Stimulated activated CD8-positive, alpha-beta memory T cell treated with anti-CD3 and anti-CD28 coated beads, Interleukin-7, amount 100 ng/mL, for 48 hours (primary cell): ENCODE measurements at places on chromosomes 5 and 9.
A peak's percentile ranks its signal among the peaks of the same experiment; 100 is the strongest.

GRCh38 chr9:131393622-131394463 lies at the start of gene PRRC2B:
TSS of gene PRRC2B (plus strand) at chr9:131394086. CDS start at chr9:131430145, 36,059 bp downstream.
- DNase-seq: peak; percentile 62

- no peak for DNase-seq
Observed at GRCh38 chr5:68093455-68094159, 121.9 kb upstream of the PIK3R1 start.

DNA sequence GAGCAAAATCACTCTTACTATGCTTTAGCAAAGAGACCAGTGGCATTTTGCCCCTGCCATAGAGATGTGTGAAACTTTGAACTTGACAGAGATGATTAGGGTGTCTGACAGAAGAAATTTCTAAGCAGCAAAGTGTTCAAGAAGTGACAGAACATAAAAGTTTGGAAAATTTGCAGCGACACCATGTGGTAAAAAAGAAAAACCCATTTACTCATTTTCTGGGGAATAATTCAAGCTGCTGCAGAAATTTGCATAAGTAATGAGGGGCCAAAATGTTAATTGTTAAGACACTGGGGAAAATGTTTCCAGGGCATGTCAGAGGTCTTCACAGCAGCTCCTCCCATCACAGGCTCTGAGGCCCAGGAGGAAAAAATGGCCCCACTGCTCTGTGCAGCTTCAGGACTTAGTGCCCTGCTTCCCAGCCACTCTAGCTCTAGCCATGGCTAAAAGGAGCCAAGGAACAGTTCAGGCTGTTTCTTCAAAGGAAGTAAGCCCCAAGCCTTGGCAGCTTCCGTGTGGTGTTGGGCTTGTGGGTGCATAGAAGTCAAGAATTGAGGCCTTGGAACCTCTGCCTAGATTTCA lies 6.1 kb upstream of the AP3B1 start:
- no peak for DNase-seq

DNA sequence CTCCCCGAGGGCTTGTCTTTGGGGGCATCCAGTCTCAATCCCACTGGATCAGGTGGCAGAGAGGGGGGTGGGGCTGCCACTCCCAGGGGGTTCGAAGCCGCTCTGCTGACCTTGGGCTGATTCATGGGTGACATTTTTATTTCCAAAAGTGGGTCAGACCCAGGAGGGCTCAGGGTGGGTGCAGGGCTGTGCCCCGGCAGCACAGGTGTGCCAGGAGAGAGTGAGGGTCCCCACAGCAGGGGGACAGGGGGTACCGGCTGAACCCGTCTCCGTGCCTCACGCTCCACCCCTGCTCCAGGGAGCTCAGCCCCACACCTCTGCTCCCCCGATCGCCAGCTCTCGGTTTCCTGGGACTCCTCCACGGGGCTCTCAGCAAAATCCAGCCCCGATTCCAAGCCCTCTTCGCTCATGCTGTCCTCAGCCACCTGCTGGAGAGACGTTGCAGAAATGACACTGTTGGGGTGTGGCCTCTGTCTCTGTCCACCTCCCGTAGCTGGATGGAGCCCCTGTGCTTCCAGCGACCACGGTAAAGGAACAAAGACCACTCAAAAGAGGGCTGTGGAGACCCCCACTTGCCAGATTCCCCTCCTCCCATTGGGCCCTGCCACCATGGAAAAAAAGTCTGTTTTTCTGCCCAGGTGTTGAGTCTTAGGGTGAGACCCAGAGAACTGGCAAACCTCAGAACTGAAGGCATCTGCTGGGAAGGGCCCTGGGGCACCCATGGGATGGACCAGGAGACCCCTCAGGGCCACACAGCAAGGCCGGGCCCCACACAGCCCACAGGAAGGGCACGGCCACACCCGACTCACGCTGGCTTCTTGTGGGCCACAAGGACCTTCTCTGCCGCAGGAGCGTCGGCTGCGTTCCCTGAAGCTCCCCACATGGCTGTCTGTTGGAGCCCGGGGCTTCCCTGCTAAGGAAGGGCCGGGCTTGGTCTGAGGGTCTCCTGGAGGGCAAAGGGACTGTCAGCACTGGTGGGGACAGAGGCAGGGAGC lies 10.6 kb upstream of the QSOX2 start:
- no peak for DNase-seq

- DNase-seq: no peak
Observed at GRCh38 chr5:82663225-82663624, 385.1 kb upstream of the RPS23 start.

DNA sequence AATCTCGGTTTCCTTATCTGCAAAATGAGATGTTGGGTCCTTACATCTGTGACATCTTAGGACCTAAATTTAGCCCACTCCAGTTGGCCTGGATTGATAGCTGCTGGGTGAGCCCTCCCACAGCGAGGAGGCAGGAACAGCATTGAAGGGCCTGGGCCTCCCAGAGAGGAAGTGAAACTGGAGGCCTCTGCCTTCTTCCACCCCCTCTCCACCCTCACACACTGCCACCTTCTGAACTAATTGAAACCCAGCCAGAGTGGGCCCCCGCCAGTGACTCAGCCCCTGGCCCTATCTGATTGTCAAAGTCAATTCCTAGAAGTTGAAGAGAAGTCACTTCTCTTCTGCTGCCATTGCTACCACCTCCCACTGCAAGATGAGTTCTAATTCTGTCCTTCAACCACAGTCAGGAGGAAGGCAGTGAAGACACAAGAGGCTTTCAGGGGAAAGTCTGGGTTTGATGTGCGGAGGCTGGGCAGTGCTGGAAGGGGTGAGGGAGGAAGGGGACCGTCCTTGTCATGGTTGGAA lies 55.2 kb upstream of the NEK6 start:
- peak; percentile 89 for DNase-seq
